ENCODE measurements at places on chromosomes 4 and X.

DNA sequence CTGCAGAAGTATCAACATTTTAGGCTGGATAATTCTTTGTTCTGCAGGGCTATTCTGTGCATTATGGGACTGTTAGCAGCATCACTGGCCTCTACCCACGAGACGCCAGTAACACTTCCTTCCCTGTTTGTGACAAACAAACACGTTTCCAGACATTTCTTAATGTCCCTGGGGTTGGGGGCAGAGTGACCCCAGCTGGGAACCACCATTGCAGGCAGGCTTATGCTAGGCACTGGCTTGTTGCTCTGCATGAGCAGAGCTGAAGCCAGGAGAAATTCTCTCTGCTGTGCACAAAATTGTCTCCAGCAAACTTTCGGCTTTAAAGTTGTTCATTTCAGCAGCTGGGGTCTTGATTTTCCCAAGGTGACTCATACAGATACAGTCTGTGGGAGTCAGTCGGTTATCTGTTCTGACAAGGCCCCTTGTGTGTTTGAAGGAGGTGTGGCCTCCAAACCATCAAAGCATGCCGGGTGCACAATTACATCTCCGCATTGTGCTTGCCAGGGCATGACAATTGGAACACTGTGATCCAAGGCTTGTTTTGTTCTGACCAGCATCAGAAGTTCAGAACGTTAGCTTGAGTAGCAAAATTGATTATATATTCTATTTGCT, 156.4 kb upstream of the BOD1L1 start:
- DNase-seq = no peak

GRCh38 chr4:184284742-184285141, 67.1 kb upstream of the ENPP6 start:
- DNase-seq = no peak

GRCh38 chrX:11970578-11971359, 167.5 kb upstream of the FRMPD4 start:
- no peak for DNase-seq

DNA sequence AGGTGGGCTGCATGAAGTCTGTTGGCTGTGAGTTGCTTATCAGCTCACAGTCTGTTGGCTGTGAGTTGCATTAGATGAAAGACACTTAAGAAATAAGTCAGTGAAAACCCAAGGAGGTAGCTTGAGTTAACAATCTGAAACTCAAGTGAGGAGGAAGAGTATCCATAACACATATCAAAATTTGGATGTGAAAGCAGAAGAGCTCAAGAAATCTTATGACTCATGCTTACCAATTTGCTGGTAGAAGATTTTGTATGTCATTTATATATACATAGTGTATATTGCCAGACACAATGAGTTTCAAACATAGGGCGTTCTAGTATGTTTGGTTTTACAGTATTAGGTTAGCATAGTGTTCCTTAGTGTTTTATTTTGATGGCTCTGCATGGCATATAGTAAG, 107.4 kb downstream of the DDIT4L start:
- no peak for DNase-seq

- no peak for DNase-seq
These were observed 271.7 kb upstream of the KLF3 start for GRCh38 chr4:38392223-38392855.

DNA sequence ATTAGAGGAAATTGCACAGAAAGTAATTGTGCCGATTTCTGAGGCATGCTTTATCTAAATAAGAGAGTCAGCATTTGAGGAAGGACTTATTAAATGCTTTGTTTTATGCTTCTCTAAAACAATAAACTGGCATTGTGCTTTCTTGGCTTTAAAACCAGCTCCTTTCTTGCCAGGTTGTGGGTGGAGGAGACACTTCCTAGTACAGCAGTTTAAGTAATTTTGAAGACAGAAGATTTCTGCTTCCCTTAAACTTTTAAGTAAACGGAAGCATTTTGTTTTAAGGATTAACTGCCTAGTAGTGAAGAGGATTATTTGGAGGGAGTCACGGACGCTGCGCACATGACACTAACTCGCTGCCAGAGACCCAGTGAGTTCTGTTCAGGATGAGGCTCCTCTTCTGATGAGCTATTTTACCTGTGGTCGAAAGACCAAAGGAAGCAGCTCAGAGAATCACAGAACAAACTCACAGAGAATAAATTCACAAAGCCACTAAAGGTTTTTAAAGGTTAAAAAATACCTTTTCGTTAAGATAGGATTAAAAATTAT, 169.5 kb downstream of the TLL1 start:
- DNase-seq = no peak

GRCh38 chr4:1177274-1178141, 5.1 kb upstream of the SPON2 start:
- no peak for DNase-seq

- no peak for DNase-seq
These were observed 377.2 kb upstream of the FTHL17 start for GRCh38 chrX:31449081-31449480.

DNA sequence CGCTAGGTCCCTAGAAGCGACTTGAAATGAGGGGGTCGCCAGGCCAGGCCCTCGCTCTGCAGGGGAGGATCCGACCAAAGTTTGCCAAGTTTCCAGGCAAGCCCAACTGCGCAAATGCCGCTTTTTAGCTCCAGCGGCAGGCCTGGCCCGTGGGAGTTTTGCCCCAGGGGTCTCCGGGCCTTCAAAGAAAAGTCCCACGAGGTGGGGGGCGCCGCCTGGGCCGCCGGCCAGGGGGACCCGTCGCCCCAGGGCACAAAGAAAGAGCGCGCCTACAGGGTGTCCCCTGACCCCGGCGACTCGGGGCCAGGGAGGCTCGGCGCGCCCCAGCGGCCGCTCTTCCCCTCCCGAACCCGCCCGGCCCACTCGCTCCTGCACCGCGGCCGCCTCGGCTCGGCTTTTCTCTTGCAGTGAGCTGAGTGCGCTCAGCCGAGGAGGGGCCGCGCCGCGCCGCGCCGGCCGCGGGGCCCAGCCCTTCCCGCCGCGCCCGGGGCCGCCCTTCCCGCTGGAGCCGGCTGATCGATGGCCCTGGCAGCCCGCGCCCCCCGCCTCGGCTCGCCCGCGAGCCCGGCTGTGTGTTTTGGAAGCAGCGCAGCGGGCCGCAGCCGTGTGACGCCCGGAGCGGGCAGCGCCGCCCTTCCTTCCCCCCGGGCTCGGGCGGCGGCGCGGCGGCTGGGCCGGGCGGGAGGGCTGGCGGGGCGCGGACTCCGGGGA, 754 bp upstream of the KLF3 start:
- no peak for DNase-seq

DNA sequence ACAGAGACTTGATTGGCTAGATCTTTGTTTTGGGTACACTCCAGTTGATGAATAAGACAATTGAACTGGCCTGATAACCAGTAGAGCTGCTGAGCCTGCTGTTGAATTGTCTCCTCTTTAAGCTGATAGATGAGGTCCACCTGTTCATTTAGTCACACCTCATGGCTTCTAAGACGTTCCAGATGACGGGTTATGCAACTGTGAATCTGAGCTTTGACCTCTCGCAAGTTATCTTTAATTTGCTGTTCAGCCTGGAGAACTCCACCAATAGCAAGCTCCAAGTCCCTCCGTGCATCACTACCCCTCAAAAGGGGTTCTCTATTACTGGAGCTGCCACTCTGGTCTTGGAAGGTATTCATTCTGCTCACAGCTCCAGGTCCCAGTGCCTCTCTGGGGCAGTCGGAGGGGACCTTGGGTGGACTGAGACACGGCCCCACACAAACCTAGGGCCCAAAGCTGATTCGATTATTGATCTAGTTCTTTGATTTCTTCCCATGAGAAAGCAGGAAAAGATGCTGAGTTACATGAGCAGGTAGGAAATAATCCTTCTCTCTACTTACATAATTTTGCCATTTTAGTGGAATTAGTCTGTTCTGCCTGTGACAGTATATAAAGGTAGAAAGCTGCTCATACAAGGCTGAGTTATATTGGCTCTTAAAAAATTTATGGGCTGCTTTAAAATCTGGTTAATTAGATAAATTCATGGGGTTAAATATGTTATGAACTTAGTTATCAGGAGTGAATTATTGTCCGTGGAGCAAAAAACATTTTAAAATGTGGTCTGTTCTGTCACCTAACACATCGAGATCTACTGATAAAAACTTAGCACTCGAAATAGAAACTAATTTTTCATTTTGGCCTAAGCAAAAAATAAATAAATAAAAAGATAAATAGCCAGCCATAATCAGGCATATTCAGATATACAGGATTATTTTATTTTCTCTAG, 6.8 kb downstream of the MMAA start:
- no peak for DNase-seq

DNA sequence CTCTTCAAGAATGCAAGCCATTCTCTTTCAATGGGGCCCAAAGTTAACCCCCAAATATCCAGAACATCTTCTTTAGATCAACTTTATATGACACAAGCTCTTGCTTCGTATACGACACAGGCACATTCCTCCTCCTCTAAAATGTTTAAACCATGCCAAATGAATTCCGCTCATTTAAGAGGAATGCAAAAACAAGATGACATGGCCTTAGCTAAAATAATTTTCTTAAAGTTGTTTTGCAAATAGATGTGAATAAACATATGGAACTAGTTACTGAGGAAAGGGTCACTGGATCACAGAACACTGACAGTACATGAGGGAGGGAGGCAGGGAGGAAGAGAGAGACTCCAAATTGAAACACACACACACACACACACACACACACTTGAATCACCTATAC, 97.4 kb downstream of the RASL11B start:
- no peak for DNase-seq

DNA sequence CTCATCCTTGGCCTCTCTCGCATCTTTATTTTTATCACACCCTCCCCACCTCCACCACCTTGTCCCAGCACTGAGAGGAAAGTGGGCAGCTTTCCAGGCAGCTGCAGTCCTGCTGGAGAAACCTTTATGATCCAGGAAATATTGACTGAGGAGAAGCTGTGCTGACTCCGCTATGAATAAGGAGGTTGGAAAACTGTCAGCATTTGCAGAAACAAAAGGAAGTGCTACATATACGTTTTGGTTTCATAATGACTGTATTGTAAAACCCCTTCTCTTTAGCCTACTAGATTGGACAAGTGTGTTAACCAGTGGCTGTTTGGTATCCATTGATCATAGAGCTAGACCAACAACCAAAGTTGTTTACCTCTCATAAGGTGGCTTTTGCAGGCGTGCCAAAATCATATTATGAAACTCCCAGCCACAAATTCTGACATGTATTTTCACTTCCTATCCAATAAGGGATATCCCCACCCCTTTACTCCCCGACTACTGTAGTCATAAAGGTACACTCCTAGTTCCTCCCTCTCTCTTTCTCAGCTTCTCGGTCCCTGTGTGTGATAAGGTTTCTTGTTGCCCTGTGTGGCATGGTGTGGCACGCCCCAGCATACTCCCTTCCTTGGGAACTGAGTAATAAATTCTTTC, 88.4 kb downstream of the GPR143 start:
- DNase-seq = no peak

DNA sequence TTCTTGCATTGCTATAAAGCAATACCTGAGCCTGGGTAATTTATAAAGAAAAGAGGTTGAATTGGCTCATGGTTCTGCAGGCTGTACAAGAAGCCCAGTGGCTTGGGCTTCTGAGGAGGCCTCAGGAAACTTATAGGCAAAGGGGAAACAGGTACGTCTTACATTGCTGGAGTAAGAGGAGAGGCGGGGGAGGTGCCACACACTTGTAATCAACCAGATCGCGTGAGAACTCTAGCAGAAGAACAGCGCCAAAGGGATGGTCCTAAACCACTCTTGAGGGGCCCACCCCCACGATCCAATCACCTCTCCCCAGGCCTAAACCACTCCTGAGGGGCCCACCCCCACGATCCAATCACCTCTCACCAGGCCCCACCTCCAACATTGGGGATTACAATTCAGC, 50.6 kb upstream of the SHOX start:
- no peak for DNase-seq

GRCh38 chr4:7365462-7366179, 69.1 kb downstream of the PSAPL1 start:
- peak; percentile 81 for DNase-seq

DNA sequence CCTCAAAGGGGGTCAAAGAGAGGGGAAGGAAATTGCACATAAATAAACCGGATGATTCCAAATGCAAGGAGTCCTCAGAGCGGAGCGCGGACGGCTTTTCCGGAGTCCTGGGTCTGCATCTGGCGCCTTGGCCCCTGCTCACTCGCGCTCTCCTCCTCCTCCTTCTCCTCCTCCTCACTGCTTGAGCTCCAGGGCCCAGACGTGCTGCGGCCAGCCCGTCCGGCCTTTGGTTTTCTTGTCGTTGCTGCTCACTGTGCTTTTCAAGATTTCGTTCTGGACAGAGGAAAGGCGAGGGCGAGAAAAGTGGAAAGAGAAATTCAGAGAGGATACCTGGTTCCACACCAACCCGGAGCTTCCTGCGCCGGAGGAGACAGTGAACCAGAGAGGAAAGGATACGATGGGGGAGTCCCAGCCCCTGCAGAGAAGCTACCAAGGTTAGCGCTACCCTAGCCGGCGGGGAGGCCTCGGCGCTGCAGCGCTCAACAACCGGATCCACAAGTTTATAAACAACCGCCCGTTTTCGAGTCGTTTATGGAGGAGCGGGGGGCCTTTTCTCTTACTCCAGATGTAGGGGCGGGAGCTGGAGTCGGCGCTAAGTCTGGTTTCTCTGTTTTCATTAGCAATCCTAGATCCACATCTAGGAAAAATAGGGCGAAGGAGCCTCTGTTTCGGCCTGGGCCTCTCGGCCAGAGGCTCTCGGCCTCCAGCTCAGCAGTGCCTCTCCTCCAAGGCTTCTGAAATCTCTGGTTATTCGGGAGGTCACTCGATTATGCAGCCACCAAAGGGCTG, 2.7 kb downstream of the HAND2 start:
- DNase-seq = no peak

GRCh38 chrX:71171110-71171801, 26.6 kb downstream of the NLGN3 start:
- DNase-seq = no peak

DNA sequence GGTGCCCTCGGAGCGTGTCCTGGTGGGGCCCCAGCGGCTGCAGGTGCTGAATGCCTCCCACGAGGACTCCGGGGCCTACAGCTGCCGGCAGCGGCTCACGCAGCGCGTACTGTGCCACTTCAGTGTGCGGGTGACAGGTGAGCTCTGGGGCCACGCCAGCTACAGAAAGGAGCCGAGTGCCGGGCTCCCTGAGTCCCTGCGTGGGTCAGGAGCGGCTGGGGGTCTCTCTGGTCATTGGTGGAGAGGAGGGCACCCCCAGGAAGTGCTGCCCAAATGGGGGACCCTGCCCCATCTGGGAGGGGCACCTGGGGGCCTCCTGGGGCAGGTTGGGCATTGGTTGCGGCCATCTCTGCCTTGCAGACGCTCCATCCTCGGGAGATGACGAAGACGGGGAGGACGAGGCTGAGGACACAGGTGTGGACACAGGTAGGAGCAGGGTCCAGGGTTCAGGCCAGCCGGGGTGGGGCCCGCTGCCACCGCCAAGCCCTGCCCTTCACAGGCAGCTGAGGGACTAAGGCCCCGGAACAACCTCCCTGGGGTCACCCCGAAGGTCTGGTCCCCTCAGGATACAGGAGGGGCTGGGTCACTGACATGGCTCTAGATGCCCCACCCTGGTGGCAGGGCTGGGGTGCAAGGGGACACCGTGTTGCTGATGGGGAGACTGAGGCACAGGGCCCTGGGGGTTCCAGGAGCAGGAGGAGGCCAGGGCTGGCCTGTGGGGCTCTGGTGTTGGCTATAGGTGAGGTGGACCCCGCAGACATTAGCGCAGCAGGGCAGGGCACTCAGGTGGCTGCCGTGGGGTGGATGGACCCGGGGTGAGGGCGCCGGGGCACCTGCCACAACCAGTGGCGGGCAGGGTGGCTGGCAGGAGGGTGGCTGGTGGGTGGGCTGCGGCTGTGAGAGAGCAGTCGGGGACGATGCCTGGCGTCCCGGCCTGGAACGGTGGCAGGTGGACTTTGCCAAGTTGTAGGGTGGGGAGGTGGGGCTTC, 6.6 kb downstream of the FGFR3 start:
- DNase-seq = no peak

- DNase-seq = peak; percentile 54
These were observed 50.3 kb downstream of the ARHGAP10 start for GRCh38 chr4:147782087-147782781.

All from NCI-H2171 treated with DMSO at 0.1 percent for 48 hours (cell line).